ENCODE measurements at places on chromosomes 7 and 10.

- DNase-seq: no peak
These were observed 7.2 kb upstream of the REPIN1 start for GRCh38 chr7:150361402-150361801.

DNA sequence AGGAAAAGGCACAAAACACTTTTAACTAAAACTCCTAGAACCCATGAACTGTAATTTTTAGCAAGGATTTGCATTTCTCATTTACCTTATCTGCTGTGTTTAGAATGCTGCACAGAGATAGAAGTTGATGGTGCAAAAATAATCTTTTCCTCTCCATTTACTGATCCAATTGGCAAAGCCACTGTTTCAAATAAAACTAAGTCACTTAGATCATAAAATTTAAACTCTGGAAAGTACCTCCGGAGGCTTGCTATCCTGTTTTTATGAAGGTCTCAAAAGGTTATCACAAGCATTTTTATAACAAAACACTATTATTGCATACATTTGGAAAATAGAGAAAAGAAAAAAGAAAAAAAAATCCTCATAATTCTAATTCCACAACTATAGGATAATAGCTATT, 7.6 kb downstream of the CPA2 start:
- DNase-seq: no peak

- DNase-seq: no peak
These were observed 18.8 kb upstream of the CHST12 start for GRCh38 chr7:2384354-2385243.

- peak; percentile 42 for DNase-seq
These were observed 2.8 kb downstream of the PKD1L1 start for GRCh38 chr7:47945261-47946015.

DNA sequence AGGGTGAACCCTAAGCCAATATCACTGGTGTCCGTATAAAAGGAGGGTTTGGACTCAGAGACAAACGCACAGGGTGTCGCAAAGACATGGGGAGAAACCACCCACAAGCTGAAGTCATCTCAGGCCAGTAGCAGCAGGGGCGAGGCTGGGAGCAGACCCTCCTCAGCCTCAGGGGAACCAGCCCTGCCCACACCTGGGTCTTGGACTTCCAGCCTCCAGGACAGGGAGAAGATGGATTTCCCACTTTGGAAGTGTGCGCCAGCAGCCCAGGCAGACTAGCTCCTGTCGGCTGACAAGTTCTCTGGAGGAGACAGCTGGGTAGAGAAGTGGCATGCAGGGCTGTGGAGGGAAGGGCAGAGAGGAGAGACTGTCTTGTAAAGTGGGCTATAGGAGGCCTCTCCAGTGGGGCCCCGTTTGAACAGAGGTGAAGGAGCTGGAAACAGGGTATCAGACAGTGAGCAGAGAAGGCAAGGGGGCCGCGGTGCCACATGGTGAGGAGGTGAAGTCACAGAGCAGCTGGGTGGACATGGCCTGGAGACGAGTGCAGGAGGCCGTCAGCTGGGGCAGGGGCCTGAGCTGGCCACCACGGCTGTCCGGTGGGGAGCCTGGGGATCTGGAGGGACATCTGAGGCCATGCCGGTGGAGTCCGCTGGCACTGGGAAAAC, 475.6 kb downstream of the PTPRN2 start:
- no peak for DNase-seq

DNA sequence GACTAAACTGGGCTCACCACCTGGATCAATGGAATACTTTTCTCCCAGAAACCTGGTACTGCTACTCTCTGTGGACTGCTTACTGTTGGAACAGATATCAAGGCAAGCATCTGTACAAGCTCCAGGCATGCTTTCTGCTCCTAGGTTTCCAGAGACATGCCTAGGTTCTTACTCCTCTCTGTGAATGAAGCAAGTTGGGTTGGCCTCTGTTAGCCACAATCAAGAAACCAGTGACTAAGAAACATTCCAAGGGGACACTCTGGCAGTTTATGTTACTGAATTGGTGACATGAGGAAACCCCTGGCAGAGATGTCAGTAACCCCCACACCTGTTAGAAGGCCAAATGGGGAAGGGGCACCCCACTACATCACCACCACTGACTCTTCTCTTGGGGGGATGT, 121.9 kb downstream of the GFRA1 start:
- no peak for DNase-seq

- DNase-seq: no peak
These were observed 53.6 kb downstream of the AKR1B1 start for GRCh38 chr7:134405299-134405698.

DNA sequence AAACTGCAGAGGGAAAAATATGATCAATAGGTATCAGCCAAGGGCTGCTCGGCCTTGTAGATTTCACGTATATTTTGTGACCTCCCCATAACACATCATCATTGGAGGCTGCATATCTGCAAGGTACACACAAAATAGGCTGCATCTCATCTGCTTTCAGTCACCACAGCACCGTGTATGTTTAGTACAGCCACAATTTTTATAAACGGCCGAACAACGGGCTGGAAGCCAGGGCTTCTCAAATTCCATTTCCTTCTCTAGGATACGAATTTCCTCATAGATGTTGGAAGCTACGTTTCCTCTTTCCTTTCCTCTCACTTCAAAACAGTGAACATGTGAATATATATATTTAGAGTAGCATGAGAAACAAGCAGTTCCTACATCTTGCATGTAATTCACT, 20.2 kb upstream of the FOXK1 start:
- no peak for DNase-seq

DNA sequence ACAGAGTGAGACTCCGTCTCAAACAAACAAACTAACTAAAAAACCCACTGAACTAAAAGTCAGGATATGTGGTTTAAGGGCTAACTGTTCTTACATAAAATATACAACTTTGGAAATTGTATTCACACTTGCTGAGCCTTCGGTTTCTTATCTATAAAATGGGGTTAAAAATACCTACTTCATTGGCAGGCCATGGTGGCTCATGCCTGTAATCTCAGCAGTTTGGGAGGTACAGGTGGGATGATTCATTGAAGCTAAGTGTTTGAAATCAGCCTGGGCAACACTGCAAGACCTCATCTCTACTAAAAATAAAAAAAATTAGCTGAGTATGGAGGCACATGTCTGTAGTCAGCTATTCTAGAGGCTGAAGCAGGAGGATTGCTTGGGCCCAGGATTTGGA, 115.4 kb upstream of the KLF6 start:
- DNase-seq: no peak
